ENCODE measurements at places on chromosomes 2 and 18.

- DNase-seq, result peak; percentile 71
These were observed 1.7 kb downstream of the TMBIM1 start for GRCh38 chr2:218290316-218291261.

GRCh38 chr18:62717169-62717924, 2.0 kb downstream of the PHLPP1 start:
- DNase-seq, result peak; percentile 71

DNA sequence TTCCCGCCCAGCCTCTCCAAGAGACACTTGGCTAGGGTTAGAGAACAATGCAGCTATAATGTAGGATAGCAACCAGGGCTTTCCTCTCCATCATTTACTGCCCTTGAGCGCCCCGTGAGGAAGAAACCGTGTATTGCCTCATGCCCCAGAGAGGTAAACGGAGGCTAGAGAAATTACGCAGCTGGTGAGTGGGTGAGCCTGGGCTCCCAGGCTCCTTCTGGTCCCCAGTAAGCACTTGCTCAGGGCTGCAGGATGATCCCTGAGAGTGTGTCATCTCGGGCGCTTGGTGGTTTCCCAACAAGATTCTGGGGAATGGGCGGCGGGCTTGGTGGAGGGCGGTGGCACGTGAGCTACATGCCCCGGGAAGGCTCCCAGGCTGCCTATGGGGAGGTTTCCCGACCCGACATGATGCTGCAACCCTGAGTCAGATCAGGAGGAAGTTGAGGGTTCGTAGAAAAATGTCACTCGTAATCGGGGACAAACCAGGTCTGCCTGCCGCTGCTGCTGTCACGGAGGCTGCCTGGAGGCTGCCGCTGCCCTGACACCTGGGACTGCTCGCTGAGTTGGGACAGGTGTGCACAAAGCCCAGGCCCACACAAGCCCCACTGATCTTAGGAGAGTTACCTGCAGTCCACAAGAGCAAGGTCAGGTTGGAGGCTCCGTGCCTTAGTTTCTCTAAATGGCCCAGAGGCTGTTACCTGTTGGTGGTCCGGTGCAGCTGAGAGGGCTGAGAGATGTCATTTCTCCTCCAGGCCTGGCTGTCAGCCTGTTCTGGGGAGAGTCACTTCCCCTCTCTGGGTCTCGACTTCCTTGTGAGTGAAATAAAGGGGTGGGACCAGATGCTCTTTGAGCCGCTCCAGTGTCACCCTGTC, at the start of gene GPR55:
Gene GPR55 (minus strand): TSS at position 773 of the 872 bp plus-strand sequence. CDS start 14,280 bp downstream, outside the sequence.
- peak; percentile 34 for DNase-seq

DNA sequence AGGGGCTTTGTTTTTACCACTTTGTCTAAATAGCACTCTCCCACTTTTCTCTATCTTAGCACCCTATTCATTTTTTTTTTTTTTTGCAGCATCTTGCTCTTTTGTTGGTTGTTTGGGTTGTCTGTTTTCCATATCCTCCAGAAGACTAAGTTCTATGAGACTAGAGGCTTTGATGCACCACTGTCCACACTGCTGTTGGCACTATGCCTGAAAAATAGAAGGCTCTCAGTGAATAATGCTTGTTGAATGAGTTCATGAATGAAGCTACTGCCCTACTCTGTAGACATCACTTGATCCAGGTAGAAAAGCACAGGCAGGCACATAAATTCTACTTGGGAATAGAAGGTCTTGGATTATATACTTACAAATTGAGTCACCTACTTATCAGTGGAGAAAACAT, 7.3 kb downstream of the IL1A start:
- peak; percentile 26 for DNase-seq

GRCh38 chr2:25684577-25685473, 11.4 kb upstream of the DTNB start:
- no peak for DNase-seq

DNA sequence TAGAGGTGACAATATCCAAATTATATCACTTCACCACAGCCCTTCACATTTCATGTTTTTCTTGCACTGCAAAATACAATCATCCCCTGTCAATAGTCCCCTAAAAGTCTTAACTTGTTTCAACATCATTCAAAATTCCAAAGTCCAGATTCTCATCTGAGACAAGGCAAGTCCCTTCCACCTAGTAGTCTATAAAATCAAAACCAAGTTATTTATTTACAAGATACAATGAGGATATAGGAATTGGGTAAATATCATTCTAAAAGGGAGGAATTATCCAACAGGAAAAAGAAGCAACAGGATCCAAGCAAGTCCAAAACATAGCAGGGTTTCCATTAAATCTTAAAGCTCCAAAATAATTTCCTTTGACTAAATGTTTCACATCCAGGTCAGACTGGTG, 1076.1 kb upstream of the TMEFF2 start:
- DNase-seq, result no peak

- no peak for DNase-seq
These were observed 12.4 kb upstream of the TANK start for GRCh38 chr2:161147856-161148255.

DNA sequence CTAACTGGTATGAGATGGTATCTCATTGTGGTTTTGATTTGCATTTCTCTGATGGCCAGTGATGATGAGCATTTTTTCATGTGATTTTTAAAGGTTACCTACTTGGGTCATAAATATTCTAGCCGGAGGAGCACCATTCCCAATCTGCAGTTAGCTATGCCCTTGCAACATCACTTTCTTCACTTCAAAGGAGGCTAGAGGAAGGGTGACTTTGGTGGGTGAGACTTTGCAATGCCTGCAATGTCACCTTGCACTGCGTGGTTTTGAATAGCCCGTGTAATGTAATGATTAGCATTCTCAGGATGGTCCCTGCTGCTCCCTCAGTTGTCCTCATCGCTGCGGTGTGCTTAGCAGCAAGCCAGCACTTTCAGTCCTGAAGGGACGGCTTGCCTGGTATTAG, 56.1 kb upstream of the CHRNA1 start:
- DNase-seq, result no peak

DNA sequence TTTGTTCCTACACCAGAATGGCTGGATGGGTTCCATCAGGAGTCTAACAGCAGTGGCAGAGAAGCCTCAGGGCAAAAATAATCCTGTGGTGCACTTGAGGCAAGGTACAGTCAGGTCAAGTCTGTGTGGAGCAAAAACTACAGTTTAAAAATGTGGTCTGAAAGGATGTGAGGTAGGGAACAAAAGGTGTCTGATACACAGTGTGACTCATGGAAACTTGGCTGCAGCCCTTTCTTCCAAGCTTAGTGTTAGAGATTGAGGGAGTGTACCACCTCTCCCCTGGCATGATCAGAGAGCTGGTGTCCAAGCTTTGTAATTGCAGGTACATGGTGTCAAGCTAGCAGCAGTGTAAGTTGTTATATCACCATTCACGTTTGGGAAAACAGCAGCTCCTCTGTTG, 8.9 kb downstream of the ANKAR start:
- no peak for DNase-seq

GRCh38 chr2:17708501-17708900, 45.1 kb downstream of the SMC6 start:
- DNase-seq, result no peak

DNA sequence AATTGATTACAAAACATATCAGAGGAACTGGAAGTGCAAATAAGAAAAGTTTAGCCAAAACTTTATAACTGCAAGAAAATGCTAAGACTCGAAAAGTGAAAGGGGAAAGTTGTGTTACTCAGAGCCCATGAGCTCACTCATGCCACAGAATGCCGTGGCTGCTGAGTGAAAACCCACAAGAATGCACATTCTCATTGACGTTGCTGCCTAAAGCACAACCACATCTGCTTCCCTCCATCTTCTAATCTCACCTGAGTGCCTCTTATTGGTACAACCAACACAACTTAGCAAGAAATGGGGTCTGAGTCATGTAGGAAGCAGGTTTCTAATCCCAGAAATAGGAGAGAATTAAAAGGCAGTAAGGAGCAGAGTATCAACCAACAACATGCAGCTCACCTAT, 259.7 kb downstream of the LNPK start:
- peak; percentile 20 for DNase-seq

- no peak for DNase-seq
These were observed 127.9 kb upstream of the PGAP1 start for GRCh38 chr2:197054437-197054836.

- peak; percentile 82 for DNase-seq
These were observed 123.5 kb upstream of the HS6ST1 start for GRCh38 chr2:128442053-128442751.

GRCh38 chr2:238965371-238966071, 117.6 kb downstream of the TWIST2 start:
- DNase-seq, result no peak

GRCh38 chr2:134500211-134500935, 218.4 kb downstream of the TMEM163 start:
- DNase-seq, result no peak

- DNase-seq, result no peak
These were observed 454.1 kb downstream of the MEIS1 start for GRCh38 chr2:66888791-66889631.

- DNase-seq, result no peak
These were observed 7.8 kb upstream of the GIGYF2 start for GRCh38 chr2:232689152-232689910.

DNA sequence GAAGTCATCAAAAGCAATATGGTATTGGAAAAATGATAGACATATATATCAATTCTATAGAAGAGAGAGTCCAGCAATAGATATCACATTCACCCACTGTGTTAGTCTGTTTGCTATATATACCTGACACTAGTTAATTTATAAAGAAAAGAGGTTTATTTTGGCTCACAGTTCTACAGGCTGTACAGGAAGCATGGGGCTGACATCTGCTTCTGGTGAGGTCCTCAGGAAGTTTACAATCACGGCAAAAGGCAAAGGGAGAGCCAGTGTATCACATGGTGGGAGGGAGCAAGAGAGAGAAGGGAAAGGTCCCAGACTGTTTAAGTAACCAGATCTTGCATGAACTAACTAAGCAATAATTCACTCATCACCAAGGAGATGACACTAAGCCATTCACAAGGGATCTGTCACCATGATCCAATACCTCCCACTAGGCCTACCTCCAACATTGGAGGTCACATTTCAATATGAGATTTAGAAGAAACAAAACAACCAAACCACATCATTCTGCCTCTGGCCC, 470.6 kb downstream of the METTL4 start:
- DNase-seq, result no peak

- DNase-seq, result no peak
These were observed 294.7 kb upstream of the EPAS1 start for GRCh38 chr2:46002507-46002883.

DNA sequence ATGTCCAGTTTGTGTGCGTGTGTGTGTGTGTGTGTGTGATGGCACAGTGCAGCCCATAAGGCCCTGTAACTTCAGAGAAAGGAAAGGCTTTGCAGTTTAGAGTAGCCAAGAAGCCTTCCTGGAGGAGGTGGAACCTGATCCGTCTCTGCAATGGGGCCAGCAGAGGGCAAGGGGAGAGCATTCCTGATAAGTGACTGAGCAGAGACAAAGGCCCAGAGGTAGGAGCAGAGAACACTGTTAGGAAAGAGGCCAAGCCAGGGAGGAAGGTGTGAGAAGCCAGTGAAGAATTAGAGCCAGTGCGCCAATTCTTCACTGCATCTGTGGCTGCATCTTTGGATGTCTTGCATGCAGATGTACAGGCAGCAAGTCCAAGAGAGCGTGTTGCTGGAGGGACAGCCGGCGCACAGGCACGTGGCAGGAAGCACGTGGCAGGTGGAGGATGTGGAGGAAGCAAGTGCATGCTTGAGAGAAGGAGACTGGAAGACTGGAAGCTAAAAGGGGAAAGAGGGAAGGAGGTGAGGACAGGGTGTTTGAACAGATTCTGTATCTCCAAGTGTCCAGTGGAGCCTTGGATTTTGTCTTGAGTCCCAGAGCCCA, 196.3 kb downstream of the CTIF start:
- DNase-seq, result no peak

GRCh38 chr2:12222554-12222953, 476.1 kb downstream of the LPIN1 start:
- DNase-seq, result no peak

DNA sequence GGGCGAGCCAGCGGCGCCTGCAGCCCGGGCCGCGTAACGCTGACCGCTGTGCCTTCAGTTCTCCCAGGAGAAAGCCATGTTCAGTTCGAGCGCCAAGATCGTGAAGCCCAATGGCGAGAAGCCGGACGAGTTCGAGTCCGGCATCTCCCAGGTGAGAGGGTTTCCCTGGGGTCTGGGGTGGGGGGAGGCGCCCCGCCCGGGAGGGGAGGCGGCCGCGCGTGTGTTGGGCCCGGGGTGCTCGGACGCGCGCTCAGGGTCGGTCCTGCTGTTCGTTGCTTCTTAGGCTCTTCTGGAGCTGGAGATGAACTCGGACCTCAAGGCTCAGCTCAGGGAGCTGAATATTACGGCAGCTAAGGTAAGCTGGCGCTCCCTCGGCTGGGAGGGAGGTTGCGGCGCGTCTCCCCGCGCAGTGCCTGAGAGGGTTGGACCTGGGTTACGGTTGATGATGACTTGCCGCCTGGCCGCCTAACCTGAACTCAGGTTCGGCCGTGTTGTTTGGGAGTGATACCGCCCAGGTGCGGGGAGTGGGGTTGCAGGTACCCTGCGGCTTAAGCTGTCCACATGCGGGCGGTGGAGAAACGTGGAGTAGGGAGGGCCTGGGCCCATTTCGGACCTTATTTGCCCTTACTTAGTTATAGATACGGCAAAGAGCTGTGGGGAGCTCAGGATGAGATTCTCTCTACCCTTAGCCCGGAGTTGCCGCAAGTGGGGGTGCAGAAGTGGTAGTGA, 638 bp downstream of the RPS7 start:
- DNase-seq, result peak; percentile 38

- no peak for DNase-seq
These were observed 204.2 kb downstream of the AGAP1 start for GRCh38 chr2:235698028-235698427.

DNA sequence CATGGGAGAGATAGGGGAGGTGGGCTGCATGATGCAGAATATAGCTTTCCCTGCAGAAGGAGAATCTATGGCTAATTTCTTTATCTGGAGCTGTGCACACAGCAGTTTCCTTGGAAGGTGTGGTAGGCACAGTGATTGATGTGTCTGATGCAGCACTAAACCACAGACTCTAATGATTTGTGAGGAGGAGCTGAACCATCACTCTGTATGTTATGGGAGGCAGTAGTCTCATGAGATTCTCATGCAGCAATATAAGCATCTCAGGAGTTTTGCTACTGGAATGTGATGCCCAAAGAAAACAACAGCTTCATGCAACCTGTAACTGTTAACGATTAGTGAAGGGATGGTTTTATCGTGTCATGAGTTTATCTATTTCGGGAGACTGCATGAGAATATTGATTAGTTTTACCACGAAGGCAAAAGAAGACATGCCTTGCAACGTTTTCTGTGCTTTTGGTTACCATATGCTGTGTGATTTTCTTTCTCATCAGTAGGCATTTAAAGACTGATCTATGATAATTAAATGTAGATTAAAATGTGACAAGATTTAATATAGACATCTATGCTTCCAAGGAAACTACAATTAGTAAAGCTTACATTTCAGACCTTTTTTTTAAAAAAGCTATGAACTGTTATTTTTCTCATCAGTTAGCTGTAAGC, 286.8 kb downstream of the ARL6IP6 start:
- peak; percentile 8 for DNase-seq
